GM04504 (cell line): ENCODE measurements at places on chromosomes 4 and X.

DNA sequence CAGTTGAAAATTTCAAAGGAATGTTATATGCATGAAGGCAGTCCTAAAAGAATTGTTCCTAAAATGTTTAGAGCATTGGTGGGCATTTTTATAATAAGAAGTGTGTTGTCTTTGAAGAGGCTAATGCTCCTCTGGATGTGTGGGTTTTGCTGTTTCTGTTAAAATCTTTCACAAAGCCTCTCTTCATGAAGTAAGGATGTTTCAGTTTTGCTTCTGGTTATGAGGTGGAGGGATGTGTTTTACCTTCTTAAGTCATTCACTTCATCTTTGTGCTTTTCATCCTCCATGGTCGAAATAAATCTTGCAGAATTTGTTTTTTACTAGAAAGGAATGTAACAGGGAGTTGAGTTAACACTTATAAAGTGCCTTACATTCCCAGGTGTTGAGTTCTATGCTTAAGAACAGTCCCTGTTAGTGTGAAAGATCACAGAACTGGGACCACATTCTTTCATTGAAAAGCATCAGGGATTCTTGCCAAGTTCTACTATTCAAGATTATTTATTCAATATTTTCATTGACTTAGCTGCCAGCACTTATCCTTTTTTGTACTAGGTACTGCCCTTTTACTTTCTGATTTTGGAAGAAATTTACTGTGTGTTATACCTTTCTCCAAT lies 21.1 kb downstream of the FHIP1A start:
- no peak for DNase-seq

DNA sequence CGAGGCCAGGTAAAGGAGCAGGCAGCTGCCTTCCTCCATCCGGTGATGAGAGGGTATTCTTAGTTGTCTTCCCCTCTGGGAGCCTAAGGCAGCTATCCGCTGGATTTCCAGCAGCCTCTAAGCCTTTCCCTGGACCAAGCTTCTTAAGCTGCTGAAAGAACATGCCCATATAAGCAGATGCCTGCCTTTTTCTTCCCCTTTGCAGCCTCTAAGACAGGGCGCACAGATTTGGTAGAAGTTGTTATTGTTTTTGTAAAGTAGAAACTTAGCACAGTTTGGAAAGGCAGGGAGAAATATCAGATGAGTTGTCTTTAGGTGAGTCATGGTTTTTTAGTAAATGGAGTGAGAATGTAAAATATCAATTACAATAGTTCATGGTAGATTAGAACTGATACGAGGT lies 210.8 kb downstream of the ARHGAP10 start:
- DNase-seq: no peak

- peak; percentile 40 for DNase-seq
Measured at GRCh38 chr4:78131403-78131802, 74.3 kb downstream of the FRAS1 start.

DNA sequence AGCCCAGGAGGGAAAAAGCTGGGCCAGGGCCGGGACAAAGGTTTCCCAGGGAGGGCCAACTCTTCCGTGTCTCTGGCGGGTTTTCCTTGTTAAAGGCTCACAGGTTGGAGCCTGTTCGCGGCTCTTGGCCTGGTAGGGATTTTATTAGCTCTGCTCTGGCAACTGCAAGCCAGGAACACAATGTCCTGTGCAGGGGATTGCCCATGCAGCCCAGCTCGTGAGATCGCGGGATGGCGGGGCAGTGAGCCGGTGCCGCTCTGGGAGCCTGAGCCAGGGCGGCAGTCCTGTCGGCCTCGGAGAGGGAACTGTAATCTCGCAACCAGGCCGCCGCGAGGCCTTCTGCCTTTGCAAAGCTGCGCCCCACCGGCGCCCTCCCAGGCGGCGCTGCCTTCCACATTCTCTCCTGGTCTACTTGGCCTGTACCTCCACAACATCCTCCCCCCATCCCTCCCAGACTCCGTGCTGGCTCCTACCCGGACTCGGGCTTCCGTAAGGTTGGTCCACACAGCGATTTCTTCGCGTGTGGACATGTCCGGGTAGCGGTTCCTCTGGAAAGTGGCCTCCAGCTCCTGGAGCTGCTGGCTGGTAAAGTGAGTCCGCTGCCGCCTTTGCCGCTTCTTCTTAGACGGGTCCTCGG lies 2.1 kb downstream of the PITX2 start:
- no peak for DNase-seq

- no peak for DNase-seq
Measured at GRCh38 chr4:150782921-150783320, 201.0 kb downstream of the MAB21L2 start.

DNA sequence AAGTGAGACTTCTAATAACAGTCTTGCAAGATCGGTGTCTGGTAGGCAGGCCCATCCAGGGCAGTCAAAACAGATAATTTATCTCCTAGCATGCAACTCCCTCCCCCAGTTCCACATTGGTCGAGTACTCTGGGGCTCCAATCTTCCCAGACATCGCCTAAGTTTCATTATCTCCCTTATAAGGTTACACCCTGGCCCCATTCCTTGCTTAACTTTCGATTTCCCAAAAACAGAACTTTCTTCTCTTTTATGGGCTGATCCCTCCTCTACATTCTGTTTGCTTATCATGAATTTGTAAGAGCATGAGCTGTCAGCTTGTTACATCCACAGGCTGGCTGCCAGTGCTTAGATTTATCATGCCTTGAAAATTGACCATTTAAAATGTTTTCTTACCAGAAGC lies 471.3 kb downstream of the TECRL start:
- no peak for DNase-seq

DNA sequence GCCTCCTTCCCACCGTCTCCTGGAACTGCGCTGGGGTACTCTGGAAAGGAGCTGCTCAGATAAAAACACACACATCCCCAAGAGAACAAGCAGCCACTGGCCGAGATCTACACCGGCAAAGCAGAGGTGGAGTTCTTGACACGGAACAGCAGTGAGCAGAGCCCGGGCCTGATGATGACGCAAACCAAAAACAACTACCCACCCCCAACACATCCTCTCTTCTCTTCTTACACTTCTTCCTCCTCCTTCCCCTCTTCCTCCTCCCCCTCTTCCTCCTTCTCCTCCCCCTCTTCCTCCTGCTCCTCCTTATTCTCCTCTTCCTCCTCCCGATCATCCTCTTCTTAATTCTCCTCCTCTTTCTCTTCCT lies 4.6 kb downstream of the PNMA5 start:
- DNase-seq: no peak

GRCh38 chrX:34927866-34928265 lies 14.7 kb upstream of the FAM47B start:
- DNase-seq: no peak

DNA sequence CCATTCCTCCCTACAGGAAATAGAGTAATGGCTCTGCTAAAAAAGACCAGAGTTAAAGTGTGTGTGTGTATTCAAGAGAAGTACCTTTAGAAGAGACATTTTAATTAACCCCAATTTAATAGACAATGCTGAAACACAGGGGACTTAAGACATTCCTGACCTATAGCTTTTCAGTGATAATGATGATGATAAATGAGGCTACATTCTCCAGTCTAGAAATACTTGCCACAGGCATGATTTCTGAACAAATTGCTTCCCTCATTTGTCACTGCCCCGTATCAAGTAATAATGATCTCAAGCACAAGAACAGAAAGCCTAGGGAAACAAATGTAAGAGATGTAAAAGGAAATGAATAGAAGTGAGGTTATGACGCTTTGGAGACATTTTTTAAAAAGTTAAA lies 117.1 kb downstream of the UNC5C start:
- no peak for DNase-seq

GRCh38 chr4:30903502-30904214 lies 183.5 kb downstream of the PCDH7 start:
- no peak for DNase-seq

- peak; percentile 75 for DNase-seq
Measured at GRCh38 chrX:154046031-154046781, 26.5 kb upstream of the IRAK1 start.

DNA sequence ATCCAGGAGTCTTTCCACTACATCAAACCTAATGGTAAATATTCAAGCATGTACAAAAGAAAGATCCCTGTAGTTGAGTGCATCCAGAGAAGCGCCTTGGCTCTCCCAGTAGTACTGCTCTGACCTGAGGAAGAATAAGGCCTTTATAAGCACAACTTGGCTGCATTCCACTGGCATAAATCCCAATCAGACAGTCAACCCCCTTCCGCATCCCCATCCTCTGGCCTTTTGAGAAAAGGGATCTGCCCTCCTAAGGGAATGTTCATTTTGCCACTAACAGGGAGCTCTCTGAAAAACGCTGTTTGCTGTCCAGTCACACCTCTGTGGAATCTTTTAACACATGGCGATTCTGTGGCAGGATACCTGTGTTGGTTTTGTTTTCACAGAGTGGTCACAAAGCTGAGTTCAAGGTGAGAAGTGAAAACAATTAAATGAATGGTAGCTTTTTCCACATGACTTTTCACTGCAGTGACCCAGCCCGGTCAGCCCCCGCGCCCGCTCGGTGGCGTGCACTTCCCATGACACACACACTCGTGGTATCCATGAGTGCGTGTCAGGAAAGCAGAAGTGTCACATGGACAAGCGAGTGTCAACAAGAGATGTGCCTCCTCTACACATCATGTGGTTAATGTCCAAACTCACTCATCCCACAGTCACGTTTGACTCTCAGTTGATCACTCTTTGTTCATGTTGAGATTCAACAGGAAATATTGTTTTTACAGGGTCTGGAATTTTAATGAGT lies 112.2 kb upstream of the ENPP6 start:
- DNase-seq: no peak

- DNase-seq: no peak
Measured at GRCh38 chr4:115844180-115844579, 730.8 kb upstream of the NDST4 start.

DNA sequence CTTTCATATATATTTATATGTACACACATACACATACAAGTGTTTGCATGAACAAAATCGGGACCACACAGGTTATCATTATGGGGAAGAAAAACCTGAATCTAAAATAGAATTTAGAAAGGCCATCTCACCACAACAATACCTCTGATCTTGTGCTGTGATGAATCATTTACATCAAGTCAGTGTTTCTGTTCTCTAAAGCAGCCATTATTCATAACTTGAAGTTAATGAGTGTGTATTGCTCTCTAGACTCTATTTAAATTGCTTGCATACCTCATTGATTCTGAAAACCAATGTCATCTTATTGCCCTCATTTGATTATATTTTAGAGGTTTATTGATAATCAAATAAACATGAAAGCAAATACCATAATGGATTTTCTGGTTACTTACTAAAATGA lies 71.6 kb downstream of the FAM114A1 start:
- no peak for DNase-seq

DNA sequence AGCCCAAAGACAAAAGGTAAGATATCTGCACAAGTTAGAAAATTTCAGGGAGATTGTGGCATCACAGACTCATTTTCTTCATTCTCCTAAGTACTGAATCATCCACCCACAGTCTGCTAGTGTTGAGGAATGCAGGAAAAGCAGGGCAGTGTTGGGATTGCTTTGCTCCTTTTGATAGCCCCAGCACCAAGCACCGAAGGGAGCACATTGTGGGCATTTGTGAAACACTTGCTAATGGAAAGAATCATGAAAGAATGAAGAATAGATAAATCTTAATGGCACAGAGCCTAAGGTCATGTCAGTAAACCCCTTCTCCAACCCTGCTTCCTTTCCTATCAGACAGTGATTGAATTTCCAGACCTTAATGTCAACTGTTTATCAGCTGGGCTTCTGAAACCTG lies 103.1 kb upstream of the GPRIN3 start:
- DNase-seq: no peak

DNA sequence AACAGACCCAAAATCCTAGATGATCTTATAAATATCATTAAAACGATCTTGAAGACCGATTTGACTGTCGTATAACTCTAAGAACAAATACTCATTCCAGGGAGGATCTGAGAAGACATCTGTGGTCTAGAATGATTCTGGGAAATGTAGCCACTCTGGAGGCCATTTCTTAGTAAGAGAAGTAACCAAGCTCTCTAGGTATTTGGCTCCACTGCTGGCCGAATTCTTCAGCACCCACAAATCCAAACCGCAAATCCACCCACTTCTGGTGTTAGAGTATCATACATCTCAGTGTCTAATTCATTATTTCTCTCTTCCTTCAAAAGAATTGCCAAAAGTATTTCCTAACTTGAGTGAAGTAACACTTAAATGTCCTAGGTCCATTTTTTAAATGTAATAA lies 23.9 kb downstream of the KLHL5 start:
- peak; percentile 57 for DNase-seq

GRCh38 chr4:138512756-138513155 lies 270.6 kb upstream of the SLC7A11 start:
- no peak for DNase-seq

DNA sequence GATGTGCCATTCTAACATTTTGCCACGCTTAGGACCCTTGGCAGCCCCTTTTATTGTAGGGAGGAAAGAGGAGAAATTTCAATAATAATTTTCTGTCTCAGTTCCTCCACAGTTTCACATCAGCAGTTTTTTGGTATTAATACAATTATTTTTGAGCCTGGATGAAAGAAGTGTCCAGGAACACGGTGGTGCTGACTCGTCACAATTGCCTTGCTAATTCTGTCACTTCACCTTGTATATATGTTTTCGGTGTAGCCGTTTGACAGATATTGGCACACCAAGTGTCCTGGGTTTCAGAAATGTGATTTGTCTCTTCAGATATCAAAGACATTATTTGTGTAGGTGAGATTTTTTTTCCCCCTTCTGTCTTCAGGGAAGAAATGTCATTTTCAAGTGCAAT lies 142.2 kb downstream of the ARHGAP10 start:
- DNase-seq: no peak

GRCh38 chr4:109826719-109827118 lies 1.1 kb upstream of the RRH start:
- DNase-seq: no peak

DNA sequence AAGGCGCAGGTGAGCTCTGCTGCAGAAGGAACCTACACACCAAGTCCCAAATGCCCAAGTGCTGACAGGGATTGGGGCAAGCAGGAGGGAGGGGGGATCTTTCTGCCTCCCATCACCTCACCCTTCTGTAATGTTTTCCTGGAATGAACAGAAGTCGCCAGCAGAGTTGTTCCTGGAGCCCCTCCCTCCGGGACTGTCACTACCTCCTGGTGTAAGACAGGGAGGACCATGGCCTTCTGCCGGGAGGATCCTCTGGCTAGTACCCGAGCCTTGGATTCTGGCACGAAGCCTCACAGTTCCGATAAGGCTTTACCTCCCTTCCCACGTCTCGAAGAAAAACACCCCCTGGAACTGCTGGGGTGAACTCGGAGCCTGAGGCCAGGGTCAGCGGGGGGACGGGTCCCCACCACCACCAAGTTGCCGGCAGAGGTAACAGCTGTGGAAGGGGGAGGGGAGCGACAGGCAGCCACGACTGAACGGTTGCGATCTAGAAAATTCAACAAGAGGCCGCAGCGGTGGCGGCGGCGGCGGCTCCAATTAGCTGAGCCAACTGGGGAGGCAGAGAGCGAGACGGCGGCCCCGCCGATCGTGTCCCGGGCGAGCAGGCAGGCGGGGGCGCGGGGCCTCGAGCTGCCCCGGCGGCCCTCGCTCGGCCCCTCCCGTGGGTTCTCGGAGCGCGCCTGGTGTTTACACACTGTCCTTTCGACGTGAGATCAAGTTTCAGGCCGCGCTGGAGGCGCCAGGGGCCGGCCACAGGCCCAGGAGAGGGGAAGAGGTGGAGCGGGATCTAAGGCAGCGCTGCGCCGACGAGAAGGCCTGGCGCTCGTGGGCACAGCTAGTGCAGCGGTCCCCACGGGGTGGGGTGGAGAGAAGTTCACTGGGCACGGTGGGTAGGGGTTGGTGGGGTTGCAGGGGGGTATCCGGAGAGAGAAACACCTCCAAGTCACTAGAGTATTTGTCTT lies 53.7 kb upstream of the BCOR start:
- no peak for DNase-seq

GRCh38 chrX:117744958-117745357 lies 371.7 kb downstream of the KLHL13 start:
- DNase-seq: no peak
